ENCODE measurements at places on chromosomes 13 and 19.

- DNase-seq: no peak
Measured at GRCh38 chr13:84399320-84400085, 517.2 kb upstream of the SLITRK1 start.

DNA sequence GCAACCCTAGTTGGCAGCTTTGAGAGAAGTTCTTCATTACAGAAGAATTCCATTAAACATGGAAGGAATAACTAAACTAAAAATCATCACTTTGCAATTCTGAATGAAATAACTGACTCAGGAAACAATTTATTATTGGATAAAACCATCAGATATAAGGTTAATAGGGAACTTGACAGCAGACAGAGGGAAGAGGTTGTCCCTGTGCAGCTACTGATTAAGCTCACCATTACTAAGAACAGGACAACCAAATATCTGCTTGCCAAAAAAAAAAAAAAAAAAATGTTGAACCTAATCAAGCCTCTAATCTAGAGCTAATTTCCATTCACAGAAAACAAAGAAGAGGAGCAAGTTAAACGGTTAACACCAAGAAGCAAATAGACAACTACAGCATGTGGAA lies 12.8 kb downstream of the N4BP2L2 start:
- DNase-seq: no peak

- no peak for DNase-seq
Measured at GRCh38 chr13:44278166-44278565, 95.5 kb upstream of the SERP2 start.

GRCh38 chr19:50902640-50903039 lies 8.6 kb downstream of the KLK4 start:
- DNase-seq: no peak

DNA sequence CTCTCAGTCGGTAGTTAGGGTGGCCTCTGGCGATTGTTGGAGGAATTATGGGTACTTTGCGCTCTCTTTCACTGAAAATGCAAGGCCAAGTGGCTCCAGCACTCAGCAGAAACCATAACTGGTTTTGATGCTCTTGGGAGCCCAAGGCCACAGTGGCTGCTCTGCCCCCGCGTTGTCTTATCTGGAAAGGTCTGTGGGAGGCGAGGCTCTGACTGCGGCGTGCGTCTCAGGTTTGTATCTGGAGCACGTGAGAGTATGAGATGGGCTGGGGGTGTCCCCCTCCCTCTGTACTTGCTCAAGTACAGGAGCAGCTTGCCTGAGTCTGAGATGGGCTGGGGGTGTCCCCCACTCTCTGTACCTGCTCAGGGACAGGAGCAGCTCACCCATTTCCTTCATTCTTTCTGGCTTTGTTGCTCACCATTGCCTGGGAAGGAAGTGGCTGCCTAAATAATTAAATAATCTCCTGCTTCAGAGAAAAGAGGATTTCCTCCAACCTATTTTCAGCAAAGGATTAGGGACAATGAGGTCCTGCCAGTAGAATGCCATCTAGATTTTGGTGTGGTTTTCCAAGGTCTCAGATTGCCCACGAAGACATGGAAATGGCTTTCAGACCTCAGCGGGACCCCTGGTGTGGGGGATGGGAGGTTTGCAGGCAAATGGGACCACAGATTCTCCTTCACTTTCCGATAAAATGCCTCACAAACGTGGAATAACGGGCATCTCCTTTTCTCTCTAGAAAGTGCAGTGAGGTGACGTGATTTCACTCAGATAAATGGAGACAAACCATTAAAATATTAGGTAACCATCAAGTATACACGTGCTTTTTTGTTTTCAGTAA lies 14.7 kb downstream of the ATP11A start:
- no peak for DNase-seq
